CD4-positive, alpha-beta T cell treated with Interleukin-10 for 1 hour (primary cell): ENCODE measurements at places on chromosomes 2 and 18.

- DNase-seq, result peak; percentile 16
Measured at GRCh38 chr2:95700519-95700918, 108.7 kb downstream of the TRIM43 start.

DNA sequence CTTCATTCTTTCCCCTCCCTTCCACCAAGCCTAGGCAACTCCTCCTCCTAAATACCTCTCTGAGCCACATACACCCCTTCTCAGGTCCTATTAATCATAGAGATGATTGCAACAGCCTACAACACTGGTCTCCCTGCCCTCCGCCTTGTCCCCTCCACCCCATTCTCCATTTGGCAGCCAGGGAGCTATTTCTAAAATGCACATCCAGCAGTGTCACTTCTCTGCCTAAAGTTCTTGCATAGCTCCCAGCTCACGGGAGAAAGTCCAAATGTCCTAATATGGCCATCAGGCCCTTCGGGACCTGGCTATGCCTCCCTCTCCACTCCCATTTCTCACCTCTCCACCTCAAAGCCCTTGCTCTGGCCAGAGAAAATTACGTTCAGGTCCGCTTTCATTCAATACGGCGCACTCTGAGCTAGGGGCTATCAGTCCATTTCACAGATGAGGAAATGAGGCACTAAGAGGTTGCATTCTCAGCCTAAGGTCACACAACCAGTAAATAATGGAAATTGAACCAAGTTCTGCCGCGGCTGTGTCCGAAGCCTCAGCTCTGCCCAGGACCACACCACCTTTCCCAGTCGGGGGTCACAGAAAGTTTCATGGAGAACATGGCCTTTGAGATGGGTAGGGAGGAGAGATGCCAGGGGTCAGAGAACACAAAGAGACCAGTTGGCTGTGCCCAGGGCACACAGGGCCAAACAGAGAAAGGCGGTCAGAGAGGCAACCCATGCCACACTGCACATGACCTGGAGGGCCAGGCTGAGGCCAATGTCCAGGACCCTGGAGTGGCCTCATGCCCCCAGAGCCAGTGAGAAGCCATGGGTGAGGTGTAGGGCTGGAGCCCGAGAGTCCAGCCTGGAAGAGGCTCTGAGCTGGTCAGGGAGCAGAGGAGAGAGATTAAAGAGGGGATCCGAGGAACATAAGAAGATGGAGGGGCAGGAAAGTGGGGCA, 72.8 kb downstream of the TNS1 start:
- no peak for DNase-seq

DNA sequence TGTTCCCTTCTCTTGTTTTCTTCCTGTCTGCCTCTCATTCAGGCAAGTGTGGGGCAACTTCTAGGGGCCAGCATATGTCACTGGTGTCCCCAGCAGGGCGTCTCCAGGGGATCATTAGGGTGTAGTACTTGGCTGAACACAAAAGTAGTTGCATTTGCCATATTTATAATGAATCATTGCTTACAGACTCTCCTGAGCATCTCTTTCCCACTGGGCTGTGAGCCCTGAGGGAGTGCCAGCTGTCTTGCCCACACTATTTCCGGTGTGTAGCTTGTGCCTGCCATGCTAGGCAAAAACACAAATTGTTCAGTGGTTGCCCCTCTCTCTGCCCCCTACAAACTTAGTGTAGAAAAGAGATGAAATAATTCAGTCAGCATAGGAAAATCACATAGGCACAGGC, 40.8 kb upstream of the SCLY start:
- DNase-seq, result no peak

GRCh38 chr2:236661061-236661761, 91.6 kb downstream of the ACKR3 start:
- DNase-seq, result no peak

- no peak for DNase-seq
Measured at GRCh38 chr2:149613704-149614103, 26.1 kb upstream of the MMADHC start.

DNA sequence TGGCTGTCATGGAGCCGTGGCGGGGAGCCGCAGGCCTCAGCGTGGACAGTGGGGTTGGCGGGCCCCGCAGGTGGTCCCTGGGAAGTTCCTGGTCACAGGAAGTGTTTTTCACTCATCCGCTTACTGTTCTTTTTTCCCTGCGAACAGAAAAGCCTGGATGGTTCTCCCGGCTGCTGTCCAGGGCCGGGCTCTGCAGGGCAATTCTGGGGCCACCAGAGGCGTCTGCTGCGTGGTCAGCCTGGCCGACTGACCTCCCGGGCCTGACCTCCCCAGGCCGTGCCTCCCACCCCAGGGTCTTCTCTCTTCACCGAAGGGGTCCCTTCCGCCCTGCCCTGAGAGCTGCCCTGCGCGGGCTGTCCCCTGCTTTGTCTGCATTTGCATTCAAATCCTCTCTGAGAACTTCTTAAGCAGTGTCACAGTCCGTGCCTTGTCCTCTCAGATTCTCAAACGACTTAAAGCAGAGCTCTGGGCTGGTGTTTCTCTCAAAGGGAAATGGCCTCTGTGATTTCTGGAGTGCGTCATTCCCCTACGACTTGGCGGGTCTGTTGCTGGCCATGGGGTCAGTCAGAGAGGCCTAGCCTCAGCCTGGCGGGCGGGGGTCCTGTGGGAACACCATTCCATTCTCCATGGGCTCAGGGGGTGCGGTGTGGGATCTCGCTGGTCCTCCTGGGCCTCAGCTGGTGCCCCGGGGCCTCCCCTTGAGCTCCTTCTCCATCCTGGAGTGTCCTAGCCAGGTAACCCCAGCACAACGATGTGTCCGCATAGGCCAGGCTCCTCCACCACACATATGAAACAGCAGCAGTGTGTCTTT, 38.3 kb downstream of the KLHL29 start:
- DNase-seq, result no peak

DNA sequence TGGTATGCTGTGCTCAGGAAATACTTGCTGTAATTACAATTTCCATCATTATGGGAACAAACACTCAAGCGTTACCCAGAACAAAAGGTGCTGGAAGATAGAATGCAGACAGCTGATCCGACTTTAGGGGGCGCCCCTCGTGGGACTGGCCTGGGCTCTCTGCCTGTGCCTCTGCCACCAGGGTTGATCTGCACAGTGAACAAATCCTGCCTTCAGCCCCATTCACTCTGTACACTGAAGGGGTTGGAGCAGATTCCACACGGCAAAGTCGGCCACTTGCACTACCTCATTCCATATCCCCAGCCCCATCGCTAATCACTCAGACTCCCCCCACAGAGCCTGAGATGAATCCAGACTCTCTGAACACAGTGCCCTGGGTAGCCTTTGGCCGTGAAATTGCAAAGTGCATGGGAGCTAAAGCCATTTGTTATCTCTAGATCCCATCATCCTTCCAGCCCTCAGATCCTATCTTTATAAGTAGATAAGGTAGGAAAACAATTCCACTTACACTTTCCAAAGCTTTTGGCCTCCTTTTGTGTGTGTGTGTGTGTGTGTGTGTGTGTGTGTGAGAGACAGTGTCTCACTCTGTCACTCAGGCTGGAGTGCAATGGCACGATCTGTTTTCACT, 69.3 kb downstream of the INPP5D start:
- peak; percentile 20 for DNase-seq

- no peak for DNase-seq
Measured at GRCh38 chr2:43114210-43114609, 112.2 kb downstream of the ZFP36L2 start.

- DNase-seq, result no peak
Measured at GRCh38 chr18:13364721-13365205, 146.2 kb downstream of the LDLRAD4 start.

- DNase-seq, result no peak
Measured at GRCh38 chr2:150513647-150514046, 26.2 kb upstream of the RND3 start.

DNA sequence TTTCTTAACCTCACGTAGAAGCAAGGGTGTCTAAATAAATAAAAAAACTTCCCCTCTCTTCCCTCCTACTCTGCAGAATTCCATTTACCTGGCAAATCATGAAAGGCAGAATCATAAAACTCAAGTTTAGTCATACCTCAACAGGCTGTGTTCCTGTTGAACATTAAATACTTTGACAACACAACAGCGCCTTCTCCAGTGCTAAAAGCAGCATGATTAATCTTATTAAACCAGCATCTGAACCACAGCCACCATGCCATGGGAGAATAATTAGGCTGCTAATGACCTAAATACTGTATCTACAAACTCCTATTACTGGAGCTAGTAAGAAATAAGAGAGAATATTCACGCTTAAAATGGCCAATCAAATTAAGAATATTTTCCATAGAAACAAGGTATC, 68.1 kb downstream of the CDH2 start:
- DNase-seq, result no peak

DNA sequence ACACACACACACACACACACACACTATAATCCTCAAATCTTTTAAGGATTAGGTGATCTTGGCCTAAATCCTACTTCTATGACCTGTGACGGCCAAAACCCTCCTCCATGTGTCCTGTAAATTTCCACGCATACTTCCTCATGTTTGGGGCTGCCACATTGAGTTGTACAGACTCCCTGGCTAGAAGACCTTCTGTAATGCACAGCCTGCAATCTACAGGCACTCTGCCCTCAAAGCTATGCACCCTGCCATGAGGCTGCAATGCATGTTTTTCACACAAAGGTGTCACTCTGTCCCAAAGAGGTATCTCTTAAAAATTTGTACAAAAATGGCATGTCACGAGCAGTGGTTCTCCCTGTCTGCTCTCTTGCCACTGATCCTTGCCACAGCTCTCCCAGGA, 26.4 kb upstream of the B4GALT6 start:
- DNase-seq, result no peak

GRCh38 chr18:43589611-43590151, 312.4 kb upstream of the SYT4 start:
- no peak for DNase-seq

DNA sequence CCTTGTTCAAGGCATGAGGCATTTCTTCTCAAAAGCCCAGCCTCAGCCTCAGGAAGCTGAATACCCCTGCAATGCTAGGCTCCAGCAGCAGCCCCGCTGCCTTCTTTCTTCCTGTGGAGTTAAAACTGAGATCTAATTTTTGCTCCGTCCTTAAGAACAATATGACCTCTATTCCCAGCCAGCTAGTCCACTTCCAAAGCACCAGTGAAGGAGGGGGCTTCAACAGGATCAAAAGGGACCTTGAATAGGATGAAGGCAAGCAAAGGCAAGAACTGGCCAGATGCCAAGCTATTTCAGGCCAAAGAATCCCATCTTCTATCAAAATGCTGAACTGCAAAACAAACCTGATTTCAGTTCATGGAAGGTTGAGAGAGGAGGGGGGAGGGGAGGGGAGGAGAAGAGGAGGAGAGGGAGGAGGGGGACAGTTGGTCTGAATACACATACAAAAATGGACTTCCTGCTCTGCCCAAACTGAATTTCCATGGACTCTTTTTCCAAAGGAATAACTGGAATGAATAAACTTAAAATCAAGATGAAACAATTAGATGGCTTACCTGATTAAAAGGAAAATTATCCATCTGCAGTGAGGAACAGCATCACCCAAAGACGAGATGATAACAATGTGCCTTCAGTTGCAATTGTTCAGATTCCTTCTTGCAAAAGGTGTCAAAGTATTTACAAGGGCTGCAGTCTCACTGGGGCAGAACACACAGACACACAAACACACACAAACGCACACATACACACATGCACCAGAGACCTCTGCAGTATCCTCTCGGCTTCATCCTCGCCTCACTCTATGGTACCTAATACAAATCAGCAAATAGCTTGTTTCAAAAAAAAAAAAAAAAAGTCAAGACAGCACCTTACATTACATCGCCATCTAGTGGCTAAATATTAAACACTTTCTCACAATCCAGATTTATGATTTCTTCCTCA, at the start of gene SCN1A:
SCN1A (minus strand) TSS at position 804 of the 939 bp plus-strand sequence. CDS start 54,399 bp downstream, outside the sequence.
- DNase-seq, result peak; percentile 28

GRCh38 chr18:24231773-24232735, 93.2 kb downstream of the CABYR start:
- DNase-seq, result no peak

DNA sequence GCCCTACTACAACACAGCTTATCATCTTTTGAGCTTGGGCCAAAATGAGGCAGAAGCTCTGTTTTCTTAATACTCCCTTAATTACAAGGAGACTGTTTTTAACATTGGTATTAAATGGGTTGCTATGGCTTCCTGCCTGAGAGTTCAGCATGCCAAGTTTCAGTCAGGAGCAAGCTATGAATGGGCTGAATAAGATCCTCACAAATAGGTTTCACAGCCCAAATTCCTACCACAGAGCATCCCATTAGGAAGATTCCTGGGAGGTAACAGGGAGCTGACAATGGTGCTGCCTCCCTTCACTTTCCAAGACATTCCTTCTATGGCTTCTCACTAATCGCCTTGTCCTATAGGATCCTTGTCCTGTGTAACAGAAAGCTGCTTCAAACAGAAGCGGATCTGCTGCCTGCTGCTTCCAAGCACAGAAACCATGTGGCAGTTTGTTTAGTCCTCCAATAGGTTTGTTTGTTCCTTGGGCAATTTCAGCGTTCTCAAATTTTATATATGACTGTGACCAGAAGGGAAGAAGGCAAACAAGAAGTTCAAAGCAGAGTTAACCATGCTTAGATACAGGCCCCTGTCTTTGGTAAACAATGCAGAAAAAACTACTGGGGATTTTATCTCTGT, 70.9 kb downstream of the NCKAP5 start:
- no peak for DNase-seq

DNA sequence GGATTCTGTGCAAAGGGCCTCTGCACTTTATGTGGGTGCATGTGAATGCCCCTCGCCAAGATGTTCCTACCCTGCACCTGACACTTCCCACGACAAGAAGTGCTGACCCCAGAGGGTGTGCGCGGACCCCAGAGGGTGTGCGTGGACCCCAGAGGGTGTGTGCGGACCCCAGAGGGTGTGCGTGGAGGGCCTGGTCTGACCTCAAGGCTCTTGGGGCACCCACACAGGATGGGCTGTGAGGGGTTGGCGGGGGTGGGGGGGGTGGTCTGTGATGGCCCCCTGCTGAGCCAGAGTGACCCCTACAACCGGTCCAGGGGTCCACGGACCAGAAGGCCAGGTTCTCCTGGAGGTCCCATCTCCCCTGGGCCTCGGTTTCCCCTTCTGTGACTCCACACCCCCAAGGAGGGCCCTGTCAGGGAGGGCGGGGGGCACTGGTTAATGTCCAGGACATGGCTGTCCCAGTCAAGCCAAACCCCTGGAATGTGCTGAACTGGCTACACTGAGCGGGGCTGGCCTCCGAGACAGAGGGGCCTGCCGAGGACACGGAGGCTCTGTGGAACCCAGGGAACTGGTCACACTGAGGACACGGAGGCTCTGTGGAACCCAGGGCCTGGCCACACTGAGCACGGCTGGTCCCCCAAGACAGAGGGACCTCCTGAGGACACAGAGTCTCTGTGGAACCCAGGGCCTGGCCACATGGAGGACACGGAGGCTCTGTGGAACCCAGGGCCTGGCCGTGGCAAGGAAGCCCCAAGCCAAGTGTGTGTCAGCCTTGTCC, 3.1 kb downstream of the NEU4 start:
- DNase-seq, result no peak

- DNase-seq, result peak; percentile 21
Measured at GRCh38 chr2:96891591-96892333, 21.9 kb upstream of the SEMA4C start.

- DNase-seq, result no peak
Measured at GRCh38 chr18:45321520-45321919, 293.8 kb upstream of the SLC14A2 start.

- DNase-seq, result no peak
Measured at GRCh38 chr18:54968807-54969206, 9.5 kb upstream of the CCDC68 start.

- DNase-seq, result no peak
Measured at GRCh38 chr2:69097891-69098655, 85.1 kb downstream of the ANTXR1 start.
